Naive thymus-derived CD8-positive, alpha-beta T cell (primary cell): ENCODE measurements at places on chromosomes 7 and 10.

DNA sequence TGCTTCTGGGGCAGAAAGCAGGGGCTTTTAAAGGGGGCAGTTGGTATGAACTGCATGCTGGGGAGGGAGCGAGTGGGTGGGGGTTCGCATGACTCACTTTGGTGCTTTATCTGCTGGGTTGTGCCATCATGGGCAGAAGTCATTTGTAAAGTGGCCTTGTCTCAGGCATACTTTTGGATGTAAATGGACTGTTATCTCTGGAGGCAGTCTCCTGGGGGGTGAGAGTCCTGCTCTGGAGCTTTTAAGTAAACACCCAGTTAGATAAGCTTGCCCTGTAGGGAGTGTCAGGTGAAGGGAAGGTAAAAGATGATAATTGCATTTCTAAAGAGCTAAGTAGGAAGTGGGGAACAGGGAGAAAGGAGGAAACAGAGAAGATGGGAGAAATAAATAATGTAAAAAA, 1.6 kb upstream of the GSTO1 start:
- no peaks in the 10 kb centered on the region for H3K36me3 ChIP-seq
- H3K4me1 ChIP-seq = peaks cover 35% of the 10 kb centered on the region
- H3K27me3 ChIP-seq = peaks cover 4% of the 10 kb centered on the region
- DNase-seq = no peak
- H3K4me3 ChIP-seq = peak overlapping the region; percentile 95

- H3K27me3 ChIP-seq = peaks cover 2% of the 10 kb centered on the region
- no peaks in the 10 kb centered on the region for H3K36me3 ChIP-seq
- no peak overlapping the region for H3K4me3 ChIP-seq
Measured at GRCh38 chr10:114691442-114691941, 33.4 kb upstream of the ABLIM1 start.

DNA sequence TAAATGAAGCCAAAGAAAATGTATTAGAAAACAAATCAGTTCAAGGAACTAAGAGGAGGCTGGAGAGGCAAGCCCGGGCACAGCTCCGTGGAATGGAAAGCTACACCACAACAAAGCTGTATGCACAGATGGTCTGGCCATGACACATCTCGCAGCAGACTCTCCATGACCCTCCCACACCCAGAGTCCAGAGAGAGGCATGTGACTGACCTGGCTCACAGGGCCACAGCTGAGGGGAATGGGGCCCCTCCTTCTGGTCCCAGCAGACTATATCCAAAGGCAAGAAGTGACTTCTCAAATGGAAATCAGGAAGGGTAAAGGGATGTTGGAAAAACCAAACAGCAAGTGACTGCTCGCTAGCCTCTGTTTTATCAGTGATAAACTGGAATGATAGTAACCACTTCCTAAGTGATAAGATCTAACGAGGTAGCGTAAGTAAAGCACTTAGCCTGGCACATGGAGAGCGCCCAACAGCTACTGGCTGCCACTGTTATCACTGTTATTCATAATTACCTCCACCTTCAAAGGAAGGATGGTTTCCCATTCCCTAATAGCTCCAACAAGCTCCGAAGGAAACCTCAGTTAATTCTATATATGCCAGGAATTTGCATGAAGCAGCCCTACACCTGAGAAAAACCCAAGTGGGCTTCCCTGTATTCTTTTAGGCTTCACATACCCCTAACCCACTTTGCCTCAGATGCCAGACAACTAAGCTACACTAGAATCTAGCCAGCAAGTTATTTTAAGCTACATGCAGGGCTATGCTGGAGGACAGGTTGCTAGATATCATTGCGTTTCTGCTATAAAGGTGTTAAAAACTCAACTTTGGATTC, 8.4 kb downstream of the OSBPL3 start:
- H3K4me3 ChIP-seq = no peak overlapping the region
- H3K36me3 ChIP-seq = peaks cover 2% of the 10 kb centered on the region
- H3K27ac ChIP-seq = no peak overlapping the region
- DNase-seq = no peak
- H3K27me3 ChIP-seq = no peaks in the 10 kb centered on the region

GRCh38 chr10:23095404-23095965, at the start of gene MSRB2:
TSS of gene MSRB2 (plus strand) at chr10:23095579. CDS start at chr10:23095609, 30 bp downstream.
- no peaks in the 10 kb centered on the region for H3K27me3 ChIP-seq
- peak within 1 kb of the TSS; percentile 96 for H3K27ac ChIP-seq

GRCh38 chr7:77855371-77856083, 57.0 kb downstream of the PHTF2 start:
- no peak overlapping the region for H3K27ac ChIP-seq
- H3K4me1 ChIP-seq = peaks cover 16% of the 10 kb centered on the region
- no peaks in the 10 kb centered on the region for H3K27me3 ChIP-seq
- H3K4me3 ChIP-seq = no peak overlapping the region
- DNase-seq = no peak

GRCh38 chr7:99193527-99194220, 14.2 kb downstream of the KPNA7 start:
- H3K36me3 ChIP-seq = peaks cover 18% of the 10 kb centered on the region
- no peak overlapping the region for H3K27ac ChIP-seq
- no peaks in the 10 kb centered on the region for H3K4me1 ChIP-seq
- no peaks in the 10 kb centered on the region for H3K27me3 ChIP-seq
- no peak for DNase-seq

DNA sequence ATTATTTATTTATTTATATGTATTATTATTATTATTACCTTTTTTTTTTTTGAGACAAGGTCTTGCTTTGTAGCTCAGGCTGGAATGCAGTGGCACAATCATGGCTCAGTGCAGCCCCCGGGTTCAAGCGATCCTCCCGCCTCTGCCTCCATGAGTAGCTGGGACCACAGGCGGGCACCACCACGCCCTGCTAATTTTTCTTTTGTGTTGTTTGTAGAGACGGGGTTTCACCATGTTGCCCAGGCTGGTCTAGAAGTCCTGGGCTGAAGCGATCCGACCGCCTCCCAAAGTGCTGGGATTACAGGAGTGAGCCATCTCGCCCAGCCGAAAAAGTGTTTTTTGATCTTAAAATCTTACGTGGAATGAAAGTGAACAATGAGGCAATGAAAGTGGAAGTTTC, 79.4 kb upstream of the C1GALT1 start:
- no peak overlapping the region for H3K4me3 ChIP-seq
- H3K27me3 ChIP-seq = no peaks in the 10 kb centered on the region
- H3K4me1 ChIP-seq = peaks cover 31% of the 10 kb centered on the region
- DNase-seq = no peak
- H3K27ac ChIP-seq = no peak overlapping the region

DNA sequence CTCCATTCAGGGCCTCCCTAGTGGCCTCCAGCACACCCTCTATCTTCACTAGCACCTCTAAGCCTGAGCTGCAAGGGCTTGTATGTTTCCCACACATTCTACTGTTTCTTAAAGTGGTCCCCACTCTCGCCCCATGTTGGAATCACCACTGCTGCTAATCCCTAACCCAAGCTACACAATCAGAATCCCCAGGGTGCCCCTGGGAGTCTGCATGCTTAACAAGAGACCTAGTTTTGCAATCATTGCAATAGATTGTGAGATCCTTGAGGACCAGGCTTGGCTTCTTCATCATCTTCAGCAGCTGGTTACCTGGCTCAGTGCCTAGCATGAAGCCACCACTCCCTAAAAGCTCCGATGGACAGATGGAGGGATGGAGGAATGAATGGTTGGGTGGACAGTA, 113.9 kb downstream of the MYOF start:
- no peak for DNase-seq
- no peaks in the 10 kb centered on the region for H3K36me3 ChIP-seq

GRCh38 chr7:86149024-86149665, 494.6 kb upstream of the GRM3 start:
- H3K36me3 ChIP-seq = no peaks in the 10 kb centered on the region
- DNase-seq = no peak
- H3K4me1 ChIP-seq = no peaks in the 10 kb centered on the region
- no peaks in the 10 kb centered on the region for H3K27me3 ChIP-seq
- H3K27ac ChIP-seq = no peak overlapping the region
- no peak overlapping the region for H3K4me3 ChIP-seq

DNA sequence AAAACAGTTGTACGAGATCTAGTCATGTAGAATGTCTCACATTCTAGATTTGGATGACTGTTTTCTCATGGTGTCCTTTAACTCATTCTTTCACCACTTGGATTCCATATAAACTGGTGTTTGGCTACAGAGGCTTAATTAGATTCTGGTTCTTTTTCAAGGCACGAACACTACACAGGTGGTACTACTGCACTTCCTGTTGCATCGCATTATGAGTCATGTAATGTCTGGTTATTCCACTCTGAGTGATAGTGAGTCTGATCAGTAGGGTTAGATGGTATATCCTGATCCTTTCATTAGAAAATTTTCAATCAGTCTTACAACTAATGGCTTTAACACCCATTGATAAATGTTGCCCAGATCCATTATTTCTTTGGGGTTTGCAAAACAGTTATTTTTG, 11.2 kb upstream of the AKAP9 start:
- H3K27ac ChIP-seq = no peak overlapping the region
- peaks cover 2% of the 10 kb centered on the region for H3K27me3 ChIP-seq
- no peaks in the 10 kb centered on the region for H3K36me3 ChIP-seq
- no peak for DNase-seq
- H3K4me1 ChIP-seq = no peaks in the 10 kb centered on the region

DNA sequence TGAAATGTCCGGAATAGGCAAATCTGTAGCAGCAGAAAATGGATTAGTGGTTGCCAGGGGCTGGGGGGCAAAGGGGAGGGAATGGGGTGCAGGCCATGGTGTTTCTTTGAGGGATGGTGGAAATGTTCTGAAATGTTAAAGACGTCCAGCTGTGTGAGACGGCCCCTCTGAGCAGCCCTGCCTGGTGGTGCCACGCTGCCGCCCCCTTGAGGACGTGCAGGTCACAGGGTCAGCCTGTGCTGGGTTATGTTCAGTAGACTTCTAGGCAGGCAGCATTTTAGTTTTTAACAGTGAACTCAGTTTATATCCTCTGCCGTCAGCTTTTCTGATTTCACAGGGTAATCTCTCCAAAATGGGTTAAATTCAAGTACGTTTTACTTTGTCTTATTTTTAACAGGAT, 9.4 kb downstream of the NUB1 start:
- peak overlapping the region; percentile 96 for H3K27ac ChIP-seq
- peak; percentile 21 for DNase-seq
- H3K27me3 ChIP-seq = no peaks in the 10 kb centered on the region
- peak overlapping the region; percentile 90 for H3K4me3 ChIP-seq
- peaks cover 52% of the 10 kb centered on the region for H3K4me1 ChIP-seq

- H3K36me3 ChIP-seq = no peaks in the 10 kb centered on the region
- no peaks in the 10 kb centered on the region for H3K27me3 ChIP-seq
- no peak overlapping the region for H3K4me3 ChIP-seq
- no peaks in the 10 kb centered on the region for H3K4me1 ChIP-seq
- no peak overlapping the region for H3K27ac ChIP-seq
Measured at GRCh38 chr7:121621937-121622336, 225.8 kb upstream of the FAM3C start.
